ENCODE measurements at places on chromosomes 5 and 9. TPM values are rescaled to one million over a fixed set of nuclear protein-coding genes. Genes with fewer than 3 reads are reported as not detected.

LTC4S gene
- polyA plus RNA-seq, result not detected

DNA sequence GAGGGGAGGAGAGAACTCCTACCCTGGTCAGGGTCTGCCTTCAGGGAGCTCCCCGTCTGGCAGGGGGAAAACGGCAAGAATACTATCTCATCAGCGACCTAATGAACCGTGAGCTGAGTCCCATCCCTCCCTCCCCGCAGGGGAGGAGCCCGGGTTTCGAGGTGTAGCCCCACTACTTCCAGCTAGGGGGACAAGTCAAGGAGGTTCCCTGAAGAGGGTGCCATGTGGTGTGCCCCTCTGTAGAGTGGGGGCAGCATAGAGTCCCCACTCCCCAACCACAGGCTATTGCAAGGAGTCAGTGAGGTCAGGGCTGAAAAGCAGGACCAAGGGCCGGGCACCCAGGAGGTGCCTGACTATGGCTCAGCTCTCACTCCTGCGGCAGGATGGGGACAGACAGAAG lies 50.9 kb upstream of the RXRA start:
- no peak for DNase-seq

GRCh38 chr9:71001780-71002386 lies 119.5 kb downstream of the TRPM3 start:
- DNase-seq, result no peak

DNA sequence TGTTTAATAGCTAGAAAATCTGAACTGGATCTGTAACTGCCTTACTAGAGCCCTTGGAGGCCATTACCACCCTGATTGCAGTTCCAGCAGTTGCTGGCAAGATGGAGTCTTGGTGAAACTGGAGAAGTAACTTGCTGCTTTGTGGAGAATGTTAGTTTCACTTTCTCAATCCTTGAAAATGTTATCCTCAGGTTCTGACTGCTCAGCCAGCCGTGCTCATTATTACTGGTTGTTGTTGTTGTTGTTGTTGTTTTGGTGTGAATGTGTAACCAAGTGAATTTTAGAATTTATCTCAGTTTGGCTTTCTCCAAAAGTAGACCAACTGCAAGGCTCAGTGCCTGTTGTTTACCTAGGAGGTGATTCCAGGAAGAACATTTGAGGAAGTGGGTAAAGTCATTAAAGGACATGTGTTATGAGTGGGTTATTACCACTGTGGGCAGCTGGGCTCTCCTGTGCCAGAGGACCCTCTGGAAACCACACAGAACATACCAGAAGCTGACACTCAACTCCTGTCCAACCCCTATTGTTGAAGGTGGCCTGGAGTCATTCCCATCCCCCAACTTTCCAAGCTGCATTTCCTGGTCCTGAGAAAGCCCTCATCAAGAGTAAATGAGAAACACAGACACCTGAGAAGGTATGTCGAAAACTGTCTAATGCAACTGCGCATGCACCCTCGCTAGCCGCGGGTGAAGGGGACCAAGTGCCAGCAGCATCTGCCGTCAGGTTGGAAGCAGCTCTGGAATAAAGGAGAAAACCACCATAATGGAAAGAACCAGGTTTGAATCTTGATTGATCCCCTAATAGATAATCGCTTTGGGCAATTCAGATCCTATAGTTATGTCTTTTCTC lies 111.6 kb downstream of the CMYA5 start:
- peak; percentile 2 for DNase-seq

COL15A1 gene
- polyA plus RNA-seq, result not detected

- no peak for DNase-seq
Measured at GRCh38 chr5:169182797-169183196, 118.1 kb downstream of the SLIT3 start.

DNA sequence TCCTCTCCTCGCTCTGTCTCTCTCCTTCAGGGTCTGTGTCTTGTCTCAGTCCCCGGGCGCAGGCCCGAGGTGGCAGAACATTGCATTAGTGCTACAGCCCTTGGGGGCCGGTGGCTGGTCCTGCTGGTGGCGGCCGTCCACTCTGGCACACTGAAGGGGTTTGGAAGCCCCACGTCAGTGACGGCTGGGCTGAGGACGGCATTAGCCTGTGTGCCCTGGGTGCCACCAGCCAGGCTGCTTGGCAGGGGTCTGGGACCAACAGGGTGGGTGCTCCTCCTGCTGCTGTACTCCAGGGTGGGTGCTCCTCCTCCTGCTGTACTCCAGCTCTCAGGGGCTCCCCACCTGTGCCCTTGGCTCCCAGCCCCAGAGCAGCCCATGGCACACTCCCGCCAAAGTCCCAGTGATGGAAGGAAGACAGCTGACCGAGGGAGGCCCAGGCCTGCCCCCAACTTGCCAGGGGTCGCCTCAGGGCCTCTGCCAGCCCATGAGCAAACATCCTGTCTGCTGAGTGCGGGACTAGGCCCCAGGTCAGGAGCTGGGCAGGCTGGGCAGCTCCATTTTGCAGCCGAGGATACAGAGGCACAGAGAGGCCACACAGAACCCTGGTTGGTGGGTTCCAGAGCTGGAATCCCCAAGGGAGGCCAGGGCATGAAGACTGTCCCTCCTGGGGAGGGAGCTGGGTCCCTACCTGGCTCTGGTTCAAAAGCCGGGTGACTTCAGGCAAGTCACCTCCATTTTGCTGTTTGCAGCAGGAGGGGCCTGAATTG lies 27.3 kb downstream of the SARDH start:
- DNase-seq, result no peak

LSM11 gene
- 0.69 TPM for polyA plus RNA-seq

GRCh38 chr9:116437411-116438370 lies 249.4 kb upstream of the TRIM32 start:
- no peak for DNase-seq

DNA sequence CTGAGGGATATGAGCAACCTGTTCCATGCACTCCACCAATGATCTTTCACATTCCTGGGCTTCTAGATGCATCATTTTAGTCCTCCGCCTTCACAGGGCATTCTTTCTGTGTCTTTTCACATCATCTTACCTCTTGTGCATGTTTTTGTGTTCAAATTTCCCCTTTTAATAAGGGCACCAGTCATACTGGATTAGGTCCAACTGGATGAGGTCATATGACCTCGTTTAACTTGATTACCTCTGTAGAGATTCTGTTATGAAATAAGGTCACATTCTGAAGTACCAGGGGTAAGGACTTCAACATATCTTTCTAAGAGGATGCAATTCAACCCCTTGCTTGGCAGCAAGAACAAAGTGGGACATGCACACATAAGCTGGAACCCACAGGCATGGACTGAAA lies 335.3 kb upstream of the TLE4 start:
- DNase-seq, result no peak

GRCh38 chr5:92364986-92365550 lies 982.0 kb upstream of the ARRDC3 start:
- no peak for DNase-seq

DNA sequence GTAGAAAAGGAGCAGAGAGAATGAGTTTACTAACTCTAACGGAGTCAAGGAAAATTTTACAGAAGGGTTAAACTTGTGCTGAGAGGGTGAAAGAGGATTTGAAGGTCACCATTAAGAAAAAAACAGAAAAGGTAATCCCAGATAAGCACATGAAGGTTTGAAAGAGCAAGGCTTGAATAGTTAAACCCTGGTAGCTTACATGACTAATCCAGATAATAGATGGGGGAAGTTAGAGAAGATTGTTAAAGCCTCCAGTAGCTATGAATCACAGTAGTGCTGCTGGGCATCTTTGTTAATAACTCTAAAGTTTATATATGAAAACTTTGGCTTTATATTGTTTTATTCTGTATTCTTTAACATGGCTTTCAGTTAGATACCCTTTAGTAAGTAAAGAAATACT lies 354.5 kb upstream of the FTMT start:
- no peak for DNase-seq

DNA sequence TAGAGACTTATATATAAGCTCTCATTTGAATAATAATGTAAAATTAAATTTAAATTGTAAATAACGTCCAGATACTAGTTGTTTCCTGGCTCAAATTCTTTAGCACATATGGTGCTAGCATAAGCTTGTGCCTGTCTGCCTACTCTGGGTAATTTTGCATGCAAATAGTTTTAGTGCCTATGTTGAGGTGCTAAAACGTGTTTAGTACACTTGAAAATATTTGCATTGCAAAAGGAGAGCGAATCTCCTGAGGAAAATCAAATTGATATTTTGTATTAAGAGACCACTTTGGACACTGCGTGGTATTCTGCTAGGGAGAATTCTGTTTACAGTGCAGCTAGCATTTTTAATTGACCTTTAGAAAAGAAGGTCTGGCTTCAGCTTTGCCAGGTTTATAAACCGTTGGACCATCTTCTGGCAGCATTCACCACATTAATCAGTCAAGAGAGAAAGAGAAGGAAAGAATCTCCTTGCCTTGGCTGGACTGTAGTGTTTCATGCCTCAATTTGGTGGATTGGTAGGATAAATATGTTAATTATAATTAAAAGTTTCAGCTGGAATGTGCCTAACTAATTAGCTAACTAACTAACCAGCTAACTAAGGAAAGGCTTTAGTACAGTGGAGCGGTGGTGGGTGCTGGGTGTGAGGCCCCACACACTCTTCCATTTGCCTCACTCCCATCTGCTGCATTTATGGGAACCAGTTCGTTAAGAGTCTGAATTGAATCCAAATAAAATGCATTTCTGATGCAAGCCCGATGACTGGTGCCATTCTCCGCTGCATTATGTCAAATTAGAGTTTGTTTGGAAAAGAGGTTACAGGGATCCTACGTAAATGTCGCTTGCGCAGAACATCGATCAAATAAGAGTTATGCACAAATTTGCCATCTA lies 150.1 kb upstream of the MPDZ start:
- DNase-seq, result no peak

SHISAL2B gene
- polyA plus RNA-seq, result not detected

DNA sequence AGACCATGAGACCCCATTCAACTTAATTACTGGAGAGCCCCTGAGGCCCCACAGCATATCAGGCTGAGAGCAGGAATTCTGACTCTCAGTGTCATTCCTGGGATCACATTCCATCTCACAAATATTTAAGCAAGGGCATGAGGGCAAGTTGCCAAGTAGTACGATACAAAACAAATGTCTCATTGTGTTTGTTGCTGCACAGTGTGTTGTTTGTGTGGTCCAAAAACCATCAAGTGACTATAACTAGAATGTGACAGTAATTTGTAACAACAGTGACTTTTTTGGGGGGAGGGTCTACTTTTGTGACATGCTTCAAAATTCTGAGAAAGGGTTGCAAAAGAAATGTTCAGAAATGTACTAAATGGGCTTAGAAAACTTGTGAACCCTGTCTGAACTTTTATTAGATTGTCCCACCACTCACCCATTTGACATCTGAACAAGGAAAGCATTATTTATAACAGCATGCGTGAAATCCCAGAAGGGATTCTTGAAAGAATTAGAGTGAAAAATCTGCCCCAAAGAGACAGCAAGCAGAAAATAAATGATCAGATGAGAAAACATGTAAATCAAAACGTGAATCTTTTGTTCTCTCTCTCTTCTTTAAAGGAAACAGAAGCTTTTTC lies 347.0 kb downstream of the NTRK2 start:
- DNase-seq, result no peak

ORM2 gene
- not detected for polyA plus RNA-seq

C5orf63 gene
- polyA plus RNA-seq, result 11.3 TPM

- no peak for DNase-seq
Measured at GRCh38 chr5:120103495-120103894, 360.6 kb upstream of the PRR16 start.

DNA sequence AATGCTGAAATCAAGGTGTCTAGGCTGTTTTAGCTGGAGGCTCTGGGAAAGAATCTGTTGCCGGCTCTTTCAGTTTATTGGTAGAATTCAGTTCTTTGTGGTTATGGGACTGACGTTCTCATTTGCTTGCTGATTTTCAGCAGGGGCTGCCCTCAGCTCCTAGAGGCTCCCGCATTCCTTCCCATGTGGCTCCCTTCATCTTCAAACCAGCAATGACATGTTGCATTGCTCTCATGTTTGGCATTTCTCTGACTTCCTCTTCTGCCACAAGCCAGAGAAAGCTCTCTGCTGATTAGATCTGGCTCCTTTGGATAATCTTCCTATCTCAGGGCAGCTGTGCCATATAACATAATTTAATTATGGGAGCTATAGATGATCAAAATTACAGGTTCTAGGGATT lies 360.3 kb downstream of the LRRC70 start:
- no peak for DNase-seq

NKD2 gene
- polyA plus RNA-seq, result not detected

HTR4 gene
- not detected for polyA plus RNA-seq

GRCh38 chr9:136961279-136962065 lies 9.4 kb downstream of the LCN12 start:
- DNase-seq, result no peak

C5orf52 gene
- polyA plus RNA-seq, result not detected

GRCh38 chr9:22052376-22052945 lies 43.4 kb upstream of the CDKN2B start:
- DNase-seq, result no peak

SPATA31A3 gene
- polyA plus RNA-seq, result not detected
